ENCODE measurements at places on chromosomes 2 and 18.
A peak's percentile ranks its signal among the peaks of the same experiment; 100 is the strongest.

- DNase-seq = peak; percentile 24
Observed at GRCh38 chr2:47833516-47833968, 50.6 kb downstream of the MSH6 start.

GRCh38 chr2:154443919-154444318 is 254.6 kb upstream of the KCNJ3 start:
- no peak for DNase-seq

GRCh38 chr2:171824086-171824485 is 70.0 kb downstream of the SLC25A12 start:
- no peak for DNase-seq

GRCh38 chr2:73163483-73164367 is 38.6 kb upstream of the NOTO start:
- DNase-seq = peak; percentile 71

DNA sequence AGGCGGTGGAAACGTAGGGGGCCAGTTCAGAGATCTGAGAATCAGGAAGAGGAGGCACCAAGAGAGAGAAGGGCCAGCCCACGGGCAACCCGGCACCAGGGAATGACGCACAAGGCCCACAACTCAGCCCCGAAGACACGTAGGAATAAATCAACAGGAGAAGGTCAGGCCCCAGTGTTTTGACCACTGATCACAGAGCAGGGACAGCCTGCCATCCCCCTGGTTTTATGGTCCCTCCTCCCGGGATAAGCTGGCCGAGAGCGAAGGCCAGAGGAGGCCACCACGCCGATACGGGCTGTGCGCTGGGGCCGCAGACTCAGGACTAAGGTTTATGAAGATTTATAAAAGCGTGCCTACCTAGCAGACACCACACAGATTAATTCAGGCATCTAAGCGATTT is 341.4 kb downstream of the ZNF516 start:
- DNase-seq = no peak
